Ascending aorta (tissue), 2 donors: ENCODE measurements at places on chromosomes 3 and 15. TPM values are rescaled to one million over a fixed set of nuclear protein-coding genes. Genes with fewer than 3 reads are reported as not detected.

Gene KLHDC8B
- total RNA-seq = 57.5 TPM

Gene MAPKAPK3
- 23.7 TPM for total RNA-seq

Gene CYP11A1
- 62.4 TPM for total RNA-seq

GRCh38 chr3:48863122-48863521, 15.4 kb upstream of the PRKAR2A start:
- no peak for DNase-seq

DNA sequence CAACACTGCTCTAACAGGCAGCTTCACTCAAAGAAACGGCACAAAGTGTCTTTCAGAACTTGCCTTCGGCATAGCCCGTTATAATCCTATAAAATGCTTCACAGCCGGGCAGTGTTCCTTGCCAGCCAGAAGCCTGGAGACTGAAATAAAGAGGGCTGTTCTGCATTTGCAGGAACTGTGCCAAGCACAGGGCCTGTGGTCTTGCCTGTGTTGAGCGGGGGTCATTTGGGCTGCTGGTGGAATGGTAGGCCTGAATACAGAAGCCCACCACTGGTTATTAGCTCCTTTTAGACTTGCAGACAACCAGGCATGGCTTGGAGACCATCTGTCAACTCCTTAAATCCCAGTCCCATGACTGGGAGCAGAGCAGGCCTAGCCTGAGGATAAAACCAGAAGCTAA, 4.7 kb upstream of the ARHGEF3 start:
- no peak for DNase-seq

GRCh38 chr3:121997372-121997771, 24.7 kb downstream of the ILDR1 start:
- no peak for DNase-seq

GRCh38 chr15:66723826-66724731, 22.0 kb downstream of the SMAD6 start:
- no peak for DNase-seq

DNA sequence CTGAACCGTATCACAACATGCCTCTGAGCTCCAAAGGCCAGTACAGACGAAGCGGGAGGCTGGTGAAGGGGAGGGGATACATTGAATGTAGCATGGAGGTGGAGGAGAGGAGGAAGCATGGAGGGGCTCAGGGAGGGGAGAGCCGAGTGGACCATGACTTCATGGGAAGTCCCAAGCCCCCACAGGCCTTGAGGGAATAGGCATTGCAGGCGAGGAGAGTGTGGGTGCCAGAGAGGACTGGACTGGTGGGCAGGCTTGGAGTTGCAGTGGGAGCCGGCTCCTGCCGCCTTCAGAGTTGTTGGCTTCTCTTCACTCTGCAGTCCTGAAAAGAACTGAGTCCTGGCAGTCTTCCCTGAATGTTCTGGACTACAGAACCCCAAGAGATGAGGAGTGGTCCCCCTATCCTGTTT, 3.3 kb upstream of the RNU6-1 start:
- no peak for DNase-seq

GRCh38 chr15:41503669-41504010, 10.0 kb downstream of the ITPKA start:
- no peak for DNase-seq

DNA sequence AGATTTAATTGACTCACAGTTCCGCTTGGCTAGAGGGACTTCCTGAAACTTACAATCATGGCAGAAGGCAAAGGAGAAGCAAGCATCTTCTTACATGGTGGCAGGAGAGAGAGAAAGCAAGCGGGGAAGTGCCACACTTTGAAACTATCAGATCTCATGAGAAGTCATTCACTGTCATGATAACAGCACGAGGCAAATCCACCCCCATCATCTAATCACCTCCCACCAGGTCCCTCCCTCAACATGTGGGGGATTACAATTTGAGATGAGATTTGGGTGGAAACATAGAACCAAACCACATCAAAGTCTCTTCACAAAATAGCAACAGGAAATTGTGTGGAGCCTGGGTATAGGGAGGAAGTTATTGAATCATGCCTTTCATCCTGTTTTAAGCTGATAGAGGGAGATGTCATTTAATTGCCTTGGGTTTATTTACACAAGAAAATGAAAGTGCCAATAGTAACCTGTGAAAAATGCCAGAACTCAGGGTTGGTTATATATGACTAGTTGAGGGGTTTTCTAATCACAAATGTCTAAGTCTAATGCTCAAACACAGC, 624.8 kb upstream of the LMCD1 start:
- DNase-seq = no peak

- no peak for DNase-seq
These were observed 566 bp downstream of the ETV5 start for GRCh38 chr3:186108106-186108940.

GRCh38 chr3:120024103-120024502, 70.1 kb downstream of the GSK3B start:
- no peak for DNase-seq
